ENCODE measurements at places on chromosomes 11 and 22. TPM values are rescaled to one million over a fixed set of nuclear protein-coding genes. Genes with fewer than 3 reads are reported as not detected.

Gene KRTAP5-7
- not detected for total RNA-seq

Gene DBX1
- not detected for total RNA-seq

Gene CYP2D6
- 0.82 TPM for total RNA-seq

Gene CHRM1
- total RNA-seq: not detected

- H3K27ac ChIP-seq: no peak overlapping the region
- no peaks in the 10 kb centered on the region for H3K36me3 ChIP-seq
- H3K4me3 ChIP-seq: no peak overlapping the region
- no peak for DNase-seq
Observed at GRCh38 chr22:48953830-48954229, 873.8 kb downstream of the BRD1 start.

- no peak overlapping the region for H3K27ac ChIP-seq
- H3K36me3 ChIP-seq: no peaks in the 10 kb centered on the region
- peaks cover 2% of the 10 kb centered on the region for H3K27me3 ChIP-seq
Observed at GRCh38 chr22:35622191-35622913, 5.2 kb upstream of the MB start.

GRCh38 chr11:117604336-117604995, 192.6 kb downstream of the DSCAML1 start:
- H3K27ac ChIP-seq: no peak overlapping the region
- DNase-seq: no peak
- H3K27me3 ChIP-seq: peaks cover 4% of the 10 kb centered on the region
- no peak overlapping the region for H3K4me3 ChIP-seq
- H3K36me3 ChIP-seq: no peaks in the 10 kb centered on the region
